Stimulated activated CD8-positive, alpha-beta memory T cell treated with anti-CD3 and anti-CD28 coated beads, Interleukin-12 subunit alpha, Interleukin-12 subunit beta, amount 100 ng/mL, for 1 hour (primary cell): ENCODE measurements at places on chromosomes 3 and 15.

- no peak for DNase-seq
Measured at GRCh38 chr3:183653209-183654064, 18.0 kb downstream of the KLHL24 start.

DNA sequence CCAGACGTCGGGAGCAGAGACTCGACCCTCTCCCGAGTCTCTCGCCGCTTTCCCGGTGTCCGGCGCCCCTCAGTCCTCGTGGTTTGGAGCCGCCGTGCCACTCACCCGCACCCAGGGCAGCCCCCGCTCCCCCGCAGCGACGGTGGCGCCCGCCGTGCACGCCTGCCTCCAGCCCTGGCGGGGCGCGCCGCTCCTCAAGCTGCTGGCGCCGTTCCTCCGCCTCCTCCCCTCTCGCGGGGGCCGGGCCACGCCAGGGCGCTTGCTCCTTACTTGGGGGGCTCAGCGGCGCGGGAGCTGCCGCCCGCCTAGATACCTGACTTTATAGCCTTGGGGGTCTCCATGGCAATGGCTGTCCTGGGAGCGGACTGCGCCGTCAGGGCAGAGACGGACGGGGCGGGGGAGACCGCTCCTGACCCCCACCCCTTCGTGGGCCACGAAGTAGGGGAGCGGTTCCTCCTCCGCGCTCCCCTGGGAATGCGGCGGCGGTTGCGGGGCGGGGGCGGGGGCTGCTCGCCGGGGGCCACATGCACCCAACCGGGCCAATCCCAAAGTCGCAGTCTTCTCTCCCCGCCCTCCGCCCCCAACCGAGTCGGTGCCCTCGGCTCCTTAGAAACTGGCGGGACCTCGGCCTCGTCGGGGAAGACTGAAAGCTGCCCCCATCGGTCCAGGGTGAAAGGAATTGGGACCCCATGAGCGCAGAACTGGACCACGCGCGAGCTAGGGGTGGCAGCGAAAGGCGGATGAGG, at the start of gene ANKRD63:
ANKRD63 (minus strand) TSS at position 196 of the 746 bp plus-strand sequence. CDS start 478 bp downstream, outside the sequence.
- no peak for DNase-seq

- no peak for DNase-seq
Measured at GRCh38 chr15:71792521-71792920, 17.8 kb upstream of the NR2E3 start.

DNA sequence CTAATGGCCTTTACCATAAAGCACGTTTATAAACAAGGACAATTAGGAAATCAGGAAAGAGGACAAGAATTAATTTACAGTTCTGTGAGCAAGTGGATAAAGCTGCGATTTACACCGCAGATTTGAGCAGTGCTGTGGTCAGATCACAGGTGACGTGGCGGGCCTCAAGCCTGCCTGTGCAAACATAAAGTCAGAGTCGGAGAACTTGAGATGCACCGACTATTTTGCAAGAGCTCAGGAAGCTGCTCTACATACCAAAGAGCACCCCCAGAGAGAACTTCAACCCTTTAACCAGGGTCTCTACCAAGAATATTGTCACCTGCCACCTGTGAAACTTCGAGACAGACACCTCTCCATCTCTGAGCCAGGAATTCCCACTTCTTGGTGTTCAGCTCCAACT, 35.7 kb downstream of the MECOM start:
- DNase-seq = no peak

DNA sequence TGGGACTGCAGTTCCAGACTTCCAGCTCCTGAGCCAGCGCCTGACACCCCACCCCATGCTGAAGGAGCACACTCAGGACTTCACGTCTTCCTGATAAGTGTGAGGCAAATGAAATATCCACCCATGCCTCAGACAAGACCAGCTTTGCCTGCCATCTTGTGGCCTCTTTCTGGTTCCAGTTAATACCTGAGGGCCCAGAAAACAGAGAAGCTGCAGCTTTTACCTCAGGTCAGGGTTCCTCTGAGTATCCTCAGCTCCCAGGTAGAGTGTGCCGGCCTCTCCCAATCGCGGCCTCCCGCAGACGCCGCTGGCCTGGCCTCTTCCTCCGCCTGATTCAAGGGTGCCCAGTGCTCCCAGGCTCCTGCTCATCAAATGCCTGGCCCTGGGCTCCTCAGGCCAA, 5.1 kb upstream of the KLHL6 start:
- no peak for DNase-seq

DNA sequence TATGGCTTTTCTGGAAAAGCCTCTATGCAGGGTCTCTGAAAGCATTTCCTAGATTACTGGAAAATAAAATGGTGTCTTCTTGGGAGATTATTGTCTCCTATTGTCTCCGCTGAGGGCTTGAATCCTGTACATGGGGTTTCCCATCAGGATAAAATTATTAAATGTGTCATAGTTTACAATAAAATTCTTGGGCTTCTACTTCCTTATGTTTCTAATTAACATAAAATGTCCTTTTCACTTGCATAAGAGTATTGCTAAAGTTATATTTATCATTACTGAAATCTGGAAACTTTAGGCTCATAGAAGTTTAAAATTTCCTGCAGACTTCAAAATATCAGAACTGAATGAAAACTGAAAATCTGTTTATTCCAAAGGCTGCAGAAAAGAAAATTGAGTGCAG, 595.5 kb upstream of the AGTR1 start:
- DNase-seq = no peak

- no peak for DNase-seq
Measured at GRCh38 chr15:35246451-35246850, 161.4 kb upstream of the NANOGP8 start.

- no peak for DNase-seq
Measured at GRCh38 chr15:98296653-98297052, 336.1 kb downstream of the ARRDC4 start.

- DNase-seq = no peak
Measured at GRCh38 chr3:144521131-144521530, 549.5 kb downstream of the DIPK2A start.

DNA sequence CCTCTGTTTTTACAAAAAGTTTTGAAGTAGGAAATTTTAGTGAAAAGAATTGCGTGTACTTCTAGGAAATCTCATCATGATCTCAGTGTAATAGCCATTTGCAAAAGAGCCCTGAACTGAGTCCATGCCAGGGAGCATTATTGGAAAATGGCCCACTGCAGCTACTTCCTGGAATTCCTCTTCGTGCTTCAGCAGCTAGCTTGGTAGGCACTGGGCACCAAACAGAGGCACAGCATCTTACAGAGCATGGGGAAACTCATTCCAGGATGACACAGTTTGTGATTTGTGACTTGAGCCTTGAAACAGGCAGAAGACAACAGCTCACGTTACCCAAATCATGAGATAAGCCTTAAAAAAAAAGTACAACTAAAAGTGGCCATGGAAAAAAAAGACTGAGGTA, 179.1 kb downstream of the WDR72 start:
- no peak for DNase-seq

GRCh38 chr3:71517271-71517791, 66.2 kb downstream of the FOXP1 start:
- no peak for DNase-seq

DNA sequence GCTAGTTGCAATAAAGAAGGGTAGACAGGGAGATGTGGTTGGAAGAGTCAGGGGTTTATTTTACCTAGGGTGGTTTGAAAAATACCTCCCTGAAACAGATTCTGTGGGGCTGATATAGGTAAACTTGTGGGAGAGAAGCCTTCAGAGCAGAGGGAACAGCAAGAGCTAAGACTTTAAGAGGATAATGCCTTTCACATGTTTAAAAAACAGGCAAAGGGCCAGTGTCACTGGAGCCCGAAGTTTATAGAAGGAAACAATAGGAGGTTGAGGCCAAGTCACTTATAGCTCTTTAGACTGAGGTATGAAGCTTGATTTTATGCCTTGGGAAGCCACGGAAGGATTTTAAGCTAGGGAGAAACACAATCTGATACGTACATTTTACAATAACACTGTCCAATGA, 448.7 kb downstream of the TAFA4 start:
- no peak for DNase-seq

- no peak for DNase-seq
Measured at GRCh38 chr3:175969456-175969855, 1110.3 kb downstream of the NAALADL2 start.

DNA sequence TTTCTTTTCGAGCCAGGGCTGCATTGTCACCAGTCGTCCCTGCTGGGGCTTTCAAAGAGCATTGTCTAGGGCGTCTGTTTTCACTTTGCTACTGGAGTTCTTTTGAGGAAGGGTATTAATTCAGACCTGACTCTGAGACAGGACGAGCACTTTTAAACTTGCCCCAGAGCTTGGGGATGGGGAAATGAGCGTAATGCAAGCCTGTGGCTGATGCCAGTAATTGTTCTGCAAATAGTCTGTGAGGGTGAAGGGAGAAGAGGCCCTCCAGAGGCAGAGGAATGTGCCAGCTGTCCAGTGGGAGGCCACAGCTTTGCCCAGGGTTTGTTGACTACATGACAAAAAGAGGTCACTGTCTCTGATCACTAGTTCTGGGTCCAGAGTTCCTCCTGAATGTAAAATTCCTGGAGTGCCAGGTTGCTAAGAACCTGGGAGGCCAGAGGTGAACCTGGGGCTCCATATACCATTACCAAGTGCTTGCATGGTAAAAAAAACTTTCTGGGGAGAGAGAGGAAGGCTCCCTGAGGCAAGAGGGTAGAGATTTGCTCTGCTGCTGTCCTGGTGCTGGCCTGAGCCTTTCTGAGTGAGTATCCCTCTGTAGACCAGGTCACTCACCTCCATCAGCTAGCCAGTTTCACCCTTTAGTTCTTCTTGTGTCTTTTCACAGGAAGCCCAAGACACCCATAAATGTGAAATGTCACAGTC, 14.8 kb downstream of the EEFSEC start:
- DNase-seq = no peak

- DNase-seq = no peak
Measured at GRCh38 chr15:68471541-68471940, 39.6 kb upstream of the ITGA11 start.

DNA sequence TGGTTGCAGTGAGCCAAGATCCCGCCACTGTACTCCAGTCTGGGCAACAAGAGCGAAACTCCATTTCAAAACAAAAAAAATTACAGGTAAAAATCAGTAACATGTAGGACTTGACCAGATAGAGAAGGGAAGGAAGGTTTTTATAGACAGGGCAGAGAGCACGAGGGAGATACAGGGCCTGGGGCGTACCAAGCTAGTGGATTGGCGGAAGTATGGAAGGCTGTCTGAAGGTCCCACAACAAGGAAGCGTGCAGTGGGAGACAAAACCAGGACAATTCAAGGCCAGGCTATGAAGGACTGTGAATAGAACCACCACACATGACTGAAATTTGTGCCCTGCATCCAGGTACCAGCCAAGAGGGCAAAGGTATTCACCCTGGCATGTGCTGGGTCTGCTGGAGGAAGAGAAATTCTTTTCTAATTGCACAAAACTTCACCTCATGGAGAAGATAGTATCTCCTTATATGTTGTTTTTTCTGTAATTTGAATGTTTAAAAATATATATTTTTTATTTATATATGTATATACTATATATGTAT, 33.0 kb upstream of the BCL2A1 start:
- DNase-seq = no peak

DNA sequence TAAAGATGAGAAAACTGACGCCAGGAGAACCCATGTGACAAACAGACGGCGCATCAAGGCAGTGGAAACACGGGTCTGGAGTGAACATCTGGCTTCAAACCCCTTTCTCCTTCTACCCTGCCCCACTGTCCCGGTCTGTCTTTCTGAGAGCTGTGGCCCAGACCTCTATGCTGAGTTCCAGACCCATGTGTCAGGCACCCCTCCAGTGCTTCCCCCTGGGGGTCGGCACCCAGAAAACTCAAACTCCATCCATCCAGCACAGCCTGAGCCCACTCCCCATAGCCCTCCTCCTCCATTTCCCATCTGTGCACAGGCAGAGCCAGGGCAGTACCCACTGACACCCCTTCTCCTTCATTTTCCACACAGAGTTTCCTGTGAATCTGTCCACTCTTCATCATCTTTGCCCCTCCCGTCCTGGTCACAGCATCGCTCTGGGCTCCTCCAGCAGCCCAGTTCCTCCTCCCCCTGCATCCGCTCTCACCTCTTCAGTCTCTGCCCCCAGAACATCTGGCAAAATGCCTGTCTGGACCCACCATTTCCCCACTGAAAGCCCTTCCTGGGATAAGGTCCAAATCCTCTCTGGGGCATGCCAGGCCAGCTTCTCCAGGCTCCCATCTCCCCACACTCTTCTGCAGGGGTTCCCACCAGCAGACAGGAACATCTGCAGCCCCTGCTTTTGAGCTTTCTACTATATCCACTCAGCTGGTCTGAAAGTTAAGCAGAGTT, 2.9 kb downstream of the FAM240A start:
- DNase-seq = no peak

- no peak for DNase-seq
Measured at GRCh38 chr3:162699291-162699690, 1202.7 kb downstream of the OTOL1 start.

- DNase-seq = no peak
Measured at GRCh38 chr3:58514405-58514804, 22.5 kb downstream of the KCTD6 start.
